LNCaP clone FGC (cell line): ENCODE measurements at places on chromosomes 16 and 17.
A peak's percentile ranks its signal among the peaks of the same experiment; 100 is the strongest.

- no peak for DNase-seq
Observed at GRCh38 chr17:30164531-30164930, 47.9 kb downstream of the NSRP1 start.

GRCh38 chr16:7031031-7031430 lies 301.6 kb upstream of the RBFOX1 start:
- no peak for DNase-seq

DNA sequence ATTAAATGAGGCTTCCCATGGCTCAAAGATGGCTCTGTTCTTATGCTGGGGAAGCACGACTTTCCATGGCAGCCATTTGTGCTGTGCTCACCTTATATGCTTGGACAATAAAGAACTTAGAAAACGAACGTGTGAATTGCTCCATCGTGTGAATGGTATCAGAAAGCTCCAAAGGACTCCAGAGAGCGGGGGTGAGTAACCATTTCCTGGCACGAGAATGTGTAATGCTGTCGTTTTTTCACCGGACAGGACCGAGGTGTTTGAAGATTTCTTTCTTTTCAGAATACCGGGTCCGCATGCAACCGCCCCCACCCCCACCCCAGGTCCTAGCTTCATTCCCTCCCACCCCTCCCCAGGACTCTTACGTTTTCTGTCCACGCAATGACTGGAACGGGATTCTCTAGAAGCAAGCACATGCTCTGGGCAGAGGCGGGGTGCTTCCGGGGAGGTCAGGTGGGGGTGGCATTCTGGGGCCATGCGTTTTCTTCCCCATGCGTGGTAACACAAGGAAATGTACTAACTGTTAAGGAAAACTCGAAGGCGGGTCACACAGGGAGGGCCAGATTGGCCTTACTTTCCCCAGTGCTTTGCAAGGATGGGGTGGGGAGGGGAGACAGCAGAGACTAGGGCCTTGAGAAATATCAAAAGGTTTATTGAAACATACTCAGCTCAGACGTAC lies 26.2 kb downstream of the GPRC5B start:
- no peak for DNase-seq

DNA sequence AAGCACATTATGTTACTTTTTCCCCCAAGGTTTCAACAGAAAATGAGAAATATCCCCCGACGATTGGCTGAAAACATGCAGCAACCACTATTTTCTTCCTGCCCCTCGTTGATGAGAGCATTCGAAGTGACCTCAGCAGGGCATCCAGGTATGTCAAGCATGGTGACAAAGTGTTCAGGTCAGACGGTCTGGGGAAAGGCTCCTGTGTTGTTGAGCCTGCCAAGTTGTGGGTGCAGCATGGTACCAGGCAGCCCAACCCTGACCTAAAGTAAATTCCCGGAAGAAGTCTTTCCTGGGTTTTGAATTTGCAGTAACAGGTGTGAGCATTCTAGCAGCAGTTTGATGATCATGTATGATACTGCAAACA lies 51.7 kb upstream of the SEC14L1 start:
- no peak for DNase-seq

DNA sequence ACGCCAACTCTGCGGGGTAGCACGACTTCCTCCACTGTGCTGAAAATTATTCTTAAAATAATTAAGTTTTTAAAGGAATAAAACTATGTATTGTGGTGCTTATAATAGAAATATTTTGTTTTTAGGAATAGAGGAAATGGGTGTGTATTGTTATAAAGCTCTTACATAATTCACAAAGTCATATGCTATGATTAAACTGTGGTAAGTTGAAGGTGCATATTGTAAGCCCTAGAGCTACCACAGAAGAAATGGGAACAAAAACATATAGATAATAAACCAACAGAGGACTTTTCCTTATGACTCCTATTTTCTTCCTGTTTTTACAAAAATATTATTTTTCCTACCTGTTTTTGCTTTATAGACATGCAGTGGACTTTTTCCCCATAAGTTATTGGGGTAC lies 4.3 kb upstream of the SLFN11 start:
- DNase-seq = no peak

DNA sequence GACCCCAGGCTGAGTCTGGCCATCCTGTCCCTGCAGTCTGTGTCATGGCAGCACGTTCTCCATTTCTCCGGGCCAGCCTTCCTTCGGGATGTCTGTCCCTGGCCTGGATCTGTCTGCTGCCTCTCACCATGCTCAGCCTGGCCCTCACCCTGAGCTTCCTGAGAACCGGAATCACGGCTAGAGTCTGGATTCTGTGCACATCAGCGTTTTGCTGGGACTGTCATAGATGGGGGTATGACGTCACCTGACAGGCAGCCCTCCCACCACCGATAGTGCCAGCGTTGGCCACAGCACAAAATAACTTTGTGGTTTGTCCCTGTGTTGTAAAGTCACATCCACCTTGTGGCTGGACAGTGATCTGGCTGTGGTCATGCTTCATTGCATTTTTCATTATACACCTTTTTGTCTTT lies 59.2 kb downstream of the B9D1 start:
- no peak for DNase-seq

GRCh38 chr16:5028950-5029475 lies 4.7 kb downstream of the NAGPA start:
- DNase-seq = no peak

DNA sequence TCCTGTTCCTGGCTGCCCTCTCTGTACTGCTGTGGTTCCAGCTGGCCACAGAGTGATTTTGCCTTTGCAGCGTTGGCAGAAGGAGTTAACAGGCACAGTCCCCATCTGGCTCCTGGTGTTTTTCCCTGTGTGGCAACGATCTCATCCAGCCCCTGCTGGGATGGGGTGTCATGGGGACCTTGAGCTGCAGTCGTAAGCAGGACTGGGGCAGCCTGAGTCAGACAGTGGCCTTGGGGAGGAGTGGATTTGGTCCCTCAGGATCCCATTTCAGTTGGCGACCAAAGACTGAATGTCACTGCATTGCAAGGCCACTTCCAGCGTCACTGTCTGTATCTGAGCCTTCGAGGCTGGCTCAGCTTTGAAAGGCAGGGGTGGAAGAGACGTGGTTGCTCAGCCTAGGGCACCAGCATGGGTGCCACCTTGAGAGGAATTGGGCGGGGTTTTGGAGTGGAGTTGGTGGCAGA lies 11.9 kb downstream of the TMEM94 start:
- no peak for DNase-seq

- no peak for DNase-seq
Observed at GRCh38 chr17:31060791-31061550, 33.8 kb upstream of the NF1 start.

- no peak for DNase-seq
Observed at GRCh38 chr16:90033387-90033786, 14.1 kb upstream of the DBNDD1 start.

DNA sequence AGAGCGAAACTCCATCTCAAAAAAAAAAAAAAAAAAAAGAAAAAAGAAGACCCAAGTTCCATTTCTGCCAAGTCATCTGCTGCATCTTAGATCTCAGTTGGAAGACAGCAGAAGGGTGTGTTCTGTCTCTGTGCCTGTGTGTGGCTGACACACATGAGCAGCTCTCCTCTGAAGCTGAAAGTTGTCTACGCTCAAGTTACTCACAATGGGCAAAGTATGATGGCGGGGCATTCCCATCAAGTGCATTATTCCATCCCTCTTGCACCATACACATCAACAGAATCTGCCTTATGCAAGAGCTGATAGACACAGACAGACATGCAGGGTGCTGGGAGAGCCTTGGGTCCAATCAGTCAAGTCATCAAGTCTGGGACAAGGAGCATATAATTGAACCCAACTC lies 402.2 kb downstream of the XYLT1 start:
- DNase-seq = no peak

DNA sequence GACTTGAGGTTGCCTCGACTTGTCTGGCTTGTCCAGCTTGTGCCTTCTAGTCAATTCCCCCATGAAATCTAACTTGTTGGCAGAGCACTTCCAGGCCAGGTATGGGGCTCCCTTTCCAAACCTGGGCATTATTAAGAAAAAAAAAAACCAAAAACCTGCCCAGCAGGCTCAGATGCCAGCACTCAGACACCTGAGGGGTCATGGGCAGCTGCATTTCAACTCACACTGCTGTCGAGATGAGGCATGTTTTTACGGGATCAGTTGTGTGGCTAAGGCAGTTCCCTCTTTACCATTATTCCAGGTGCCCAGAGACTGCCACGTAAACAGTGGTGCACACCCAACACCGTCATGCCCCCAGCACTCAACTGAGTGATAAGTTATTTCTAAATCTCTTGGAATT lies 17.8 kb downstream of the TMEM11 start:
- no peak for DNase-seq

GRCh38 chr16:71432906-71433305 lies 8.9 kb downstream of the TLE7 start:
- no peak for DNase-seq

- no peak for DNase-seq
Observed at GRCh38 chr16:17408296-17408695, 62.5 kb downstream of the XYLT1 start.

DNA sequence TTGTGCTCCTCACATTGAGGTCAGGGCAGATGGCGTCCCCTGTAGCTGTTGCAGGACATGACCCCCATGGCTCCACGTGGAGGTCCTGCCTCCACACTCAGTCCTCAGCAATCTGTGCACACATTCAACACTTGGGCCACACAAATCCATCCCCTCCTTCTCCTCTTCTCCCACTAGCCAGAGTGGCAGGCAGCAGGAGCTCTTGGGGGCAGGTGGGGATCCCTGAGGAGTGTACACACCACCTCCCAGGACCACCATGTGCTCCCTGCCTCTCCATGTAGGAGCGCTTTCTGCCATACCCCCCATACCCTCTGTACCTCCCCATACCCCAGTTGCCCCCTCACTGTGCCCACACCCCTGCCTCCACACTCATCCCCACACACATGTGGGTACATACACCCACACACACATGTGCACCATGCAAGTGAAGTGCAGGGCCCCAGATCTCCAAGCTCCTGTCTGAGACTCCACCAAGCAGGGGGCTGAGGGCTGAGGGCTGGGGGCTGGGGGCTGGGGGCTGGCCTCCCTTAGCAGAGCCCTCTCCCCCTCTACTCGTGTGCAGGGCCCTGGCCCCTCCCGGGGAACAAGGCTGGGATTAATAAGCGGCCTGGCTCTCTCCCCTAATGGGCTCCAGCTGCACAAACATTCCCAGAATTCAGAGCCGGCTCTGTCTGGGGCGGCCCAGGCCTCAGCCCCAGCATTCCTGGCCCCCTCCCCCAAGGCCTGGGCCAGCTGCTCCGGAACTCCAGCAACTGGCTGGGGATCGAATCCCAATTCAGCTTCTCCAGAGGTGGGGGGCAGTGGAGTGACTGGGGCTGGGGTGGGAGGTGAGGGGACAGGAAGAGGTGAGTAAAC lies 48.2 kb upstream of the MEIOC start:
- DNase-seq = peak; percentile 6

- no peak for DNase-seq
Observed at GRCh38 chr17:45096141-45096540, 35.0 kb downstream of the NMT1 start.

- peak; percentile 15 for DNase-seq
Observed at GRCh38 chr17:70378076-70378475, 208.7 kb downstream of the KCNJ2 start.

GRCh38 chr16:67184453-67184994 lies 761 bp upstream of the MATCAP1 start:
- no peak for DNase-seq

DNA sequence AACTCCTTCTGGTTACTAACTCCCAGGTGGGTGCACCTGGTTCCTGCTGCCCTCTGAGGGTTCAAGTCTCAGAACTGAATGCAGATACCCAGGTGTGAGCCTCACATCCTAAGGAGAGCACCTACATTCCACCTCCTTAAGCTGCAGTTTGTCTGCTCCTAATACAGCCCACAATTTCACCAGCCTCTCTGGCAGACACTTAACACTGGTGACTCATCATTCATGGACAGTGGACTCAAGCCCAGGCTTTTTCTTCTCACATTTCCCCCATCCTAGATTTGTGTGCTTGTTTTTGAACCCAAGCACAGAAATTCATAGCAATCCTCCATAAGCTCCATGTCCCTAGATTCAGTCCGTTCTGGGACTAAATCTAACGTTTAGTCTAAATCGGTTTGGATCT lies 7.0 kb upstream of the MAF start:
- no peak for DNase-seq

GRCh38 chr17:81471818-81472456 lies 40.7 kb downstream of the ACTG1 start:
- no peak for DNase-seq

GRCh38 chr16:49724774-49725173 lies 131.1 kb downstream of the ZNF423 start:
- DNase-seq = no peak

GRCh38 chr16:82281544-82281943 lies 111.5 kb upstream of the MPHOSPH6 start:
- no peak for DNase-seq

DNA sequence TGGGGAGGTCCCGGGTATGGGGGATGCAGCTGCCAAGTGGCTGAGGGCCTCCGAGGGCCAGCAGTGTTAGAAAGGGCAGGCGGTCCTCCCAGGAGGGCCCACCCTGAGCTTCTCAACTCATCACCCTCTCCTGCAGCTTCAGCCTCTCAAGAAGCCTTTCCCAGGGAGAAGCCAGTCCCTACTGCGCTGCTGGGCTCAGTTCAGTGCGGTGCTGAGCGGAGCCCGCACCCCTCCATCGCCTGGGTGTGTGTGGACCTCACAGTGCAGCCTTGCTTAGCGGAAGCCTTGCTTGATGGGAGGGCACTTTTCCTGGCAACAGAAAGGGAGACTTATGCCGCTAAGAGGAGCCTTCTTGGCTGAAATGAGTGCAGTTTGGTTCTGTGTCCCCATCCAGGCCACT lies 3.5 kb upstream of the APRT start:
- DNase-seq = no peak

DNA sequence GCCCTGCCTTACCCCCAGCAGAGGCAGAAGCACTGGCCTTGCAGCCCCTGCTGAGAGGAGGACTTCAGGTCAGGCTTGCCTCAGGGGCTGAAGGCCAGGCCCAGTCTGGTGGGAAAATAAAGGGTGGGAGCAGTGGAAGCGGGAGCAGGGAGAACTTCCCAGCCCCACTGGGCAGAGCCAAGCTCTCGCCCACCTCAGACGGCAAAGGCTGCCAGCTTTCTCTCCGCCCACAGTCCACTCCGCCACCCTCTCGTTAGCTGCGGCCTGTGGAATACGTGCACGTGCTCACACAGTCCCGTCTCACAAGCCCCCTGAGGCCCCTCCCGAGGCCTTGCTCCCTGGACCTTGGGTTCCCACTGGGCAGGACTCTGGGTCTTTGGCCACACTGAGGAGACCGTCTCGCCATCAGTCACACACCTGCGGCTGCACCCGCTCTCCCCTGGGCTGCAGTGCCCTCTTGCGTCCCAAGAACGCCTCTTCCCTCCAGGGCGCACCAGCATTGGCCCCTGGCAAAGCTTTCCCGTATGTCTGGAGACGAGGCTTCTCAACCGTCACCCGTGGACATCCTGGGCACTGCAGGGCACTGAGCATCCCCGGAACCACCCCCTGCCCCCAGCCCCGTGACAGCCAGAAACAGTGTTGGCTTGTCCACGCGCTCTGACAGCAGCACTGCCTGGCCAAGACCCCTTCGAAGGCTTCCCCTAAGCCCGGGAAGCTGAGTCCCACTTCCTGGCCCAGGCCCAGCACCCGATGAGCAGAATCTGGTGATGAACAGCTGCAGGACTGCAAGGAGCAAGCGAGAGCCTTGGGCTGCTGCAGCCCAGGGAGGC lies 8.3 kb downstream of the MRPL28 start:
- DNase-seq = peak; percentile 62
